Right renal cortex interstitium (tissue), 3 donors: ENCODE measurements at places on chromosomes 7 and 10. TPM values are rescaled to one million over a fixed set of nuclear protein-coding genes. Genes with fewer than 3 reads are reported as not detected.

CYP3A4 gene
- 0.06 TPM for polyA plus RNA-seq

LRRC4 gene
- polyA plus RNA-seq: 7.3 TPM

SNCG gene
- 23.4 TPM for polyA plus RNA-seq

ANK3 gene
- 172 TPM for polyA plus RNA-seq

RHOBTB1 gene
- polyA plus RNA-seq: 90.1 TPM

- DNase-seq: no peak
Measured at GRCh38 chr10:35386594-35387174, 50.4 kb downstream of the CCNY start.

- no peak for DNase-seq
Measured at GRCh38 chr10:96501985-96502384, 11.7 kb downstream of the TLL2 start.

- DNase-seq: no peak
Measured at GRCh38 chr10:1978584-1978983, 241.3 kb upstream of the ADARB2 start.

DNA sequence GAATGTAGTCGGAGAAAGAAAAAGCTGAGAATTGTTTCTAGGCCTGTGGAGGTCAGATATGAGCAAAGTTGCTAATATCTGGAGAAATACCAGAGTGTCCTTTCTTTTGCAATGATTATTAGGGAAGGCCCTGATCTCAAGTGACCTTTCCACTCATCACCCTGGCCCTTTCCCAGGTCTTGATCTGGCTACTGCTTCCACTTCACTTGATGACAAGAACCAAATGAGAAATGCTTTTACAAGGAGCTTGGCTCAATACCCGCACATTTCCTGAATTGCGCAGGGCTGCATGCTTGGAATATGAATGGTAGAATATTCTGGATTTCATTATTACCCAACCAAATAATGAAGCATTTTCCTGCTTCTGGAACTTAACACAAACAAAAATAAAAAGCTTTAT lies 104.6 kb downstream of the ITGB8 start:
- no peak for DNase-seq

- DNase-seq: no peak
Measured at GRCh38 chr7:154598864-154599263, 404.1 kb downstream of the PAXIP1 start.

DNA sequence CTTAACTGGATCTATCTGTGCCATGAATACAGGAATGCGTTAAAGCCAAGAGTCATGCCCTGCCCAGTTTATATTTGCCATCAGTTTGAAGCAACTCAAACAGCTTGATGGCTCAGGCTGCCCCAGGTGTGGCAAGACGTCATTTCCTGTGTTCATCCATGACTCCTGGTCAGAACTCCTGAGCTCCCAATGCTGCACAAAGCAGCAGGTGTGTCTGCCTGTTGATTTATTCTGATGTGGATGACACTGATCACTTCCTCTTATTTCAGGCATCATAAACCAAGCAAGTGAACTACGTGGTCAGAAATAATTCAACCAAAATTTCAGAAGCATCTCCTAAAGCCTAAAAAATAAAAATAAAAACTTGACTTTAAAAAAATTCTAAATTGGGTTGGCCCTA lies 68.5 kb downstream of the EZH2 start:
- DNase-seq: no peak

DNA sequence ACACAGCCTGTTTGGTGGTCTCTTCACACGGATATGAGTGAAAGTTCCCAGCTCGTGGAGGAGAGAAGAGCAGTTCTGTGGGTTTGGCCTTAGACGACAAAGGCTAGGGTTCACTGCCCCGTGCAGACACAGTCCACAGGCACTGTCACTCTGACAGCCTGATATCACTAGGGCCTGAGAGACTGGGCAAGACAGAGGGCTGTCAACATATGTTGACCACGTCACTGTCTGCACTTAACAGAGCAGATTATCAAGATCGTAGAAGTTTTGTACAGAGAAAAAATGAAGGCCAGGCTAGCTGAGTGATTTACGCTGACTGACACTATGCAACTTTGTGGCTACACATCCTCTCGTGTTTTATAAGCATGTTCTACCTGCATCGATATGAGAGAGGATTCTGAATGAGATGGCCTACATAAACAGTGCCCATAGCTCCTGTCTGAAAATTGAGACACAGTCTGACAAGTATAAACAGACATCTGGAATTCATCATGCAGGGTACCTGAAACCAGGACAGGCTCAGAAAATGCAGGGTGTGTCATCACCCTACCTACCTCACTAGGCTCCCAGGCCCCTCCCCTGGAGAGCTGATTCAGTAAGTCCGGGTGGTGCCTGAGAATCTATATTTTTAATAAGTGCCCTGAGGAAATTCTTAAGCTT lies 120.0 kb downstream of the SGMS1 start:
- DNase-seq: no peak

- DNase-seq: no peak
Measured at GRCh38 chr7:51240868-51241267, 75.7 kb downstream of the COBL start.
